Fibroblast of pulmonary artery (primary cell): ENCODE measurements at places on chromosomes 11 and 22.
A peak's percentile ranks its signal among the peaks of the same experiment; 100 is the strongest.

DNA sequence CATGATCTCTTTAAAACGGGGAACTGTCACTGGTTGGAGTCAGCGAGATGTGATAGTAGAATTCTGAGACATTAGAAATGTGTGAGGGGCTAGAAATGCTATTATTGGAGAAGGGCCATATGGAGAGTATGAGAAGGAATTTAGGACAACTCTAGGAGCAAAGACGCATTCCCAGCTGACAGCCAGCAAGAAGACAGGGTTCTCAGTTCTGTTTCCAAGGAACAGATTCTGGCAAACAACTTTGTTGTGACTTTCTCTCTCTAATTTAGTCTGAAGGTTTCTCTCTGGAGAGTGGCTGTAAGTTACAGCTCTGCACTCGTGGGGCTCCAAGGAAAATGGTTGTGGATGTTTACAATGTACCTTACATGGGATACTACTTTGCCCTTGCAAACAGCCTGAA, 876.3 kb downstream of the FAM181B start:
- DNase-seq: no peak

- DNase-seq: no peak
Measured at GRCh38 chr11:75146711-75147110, 4.2 kb upstream of the SLCO2B1 start.

DNA sequence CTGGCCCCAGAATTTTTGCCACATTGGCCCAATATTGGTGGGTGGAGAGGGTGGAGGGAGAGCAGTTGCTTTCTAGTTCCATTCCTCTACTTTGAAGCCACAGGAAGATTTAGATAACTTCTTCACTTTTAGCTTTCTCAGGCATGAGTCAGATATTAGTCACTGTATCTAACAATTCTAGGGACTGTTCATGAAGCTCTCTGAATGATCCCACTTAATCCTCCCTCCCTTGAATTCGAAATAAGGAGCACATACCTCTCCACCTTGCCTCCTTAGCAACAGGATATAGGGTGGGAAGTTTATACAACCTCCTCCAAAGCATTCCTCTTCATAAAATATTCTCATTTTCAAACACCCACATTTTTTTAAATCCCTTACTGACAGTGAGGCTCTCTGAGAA, 13.5 kb downstream of the FSHB start:
- peak; percentile 59 for DNase-seq

DNA sequence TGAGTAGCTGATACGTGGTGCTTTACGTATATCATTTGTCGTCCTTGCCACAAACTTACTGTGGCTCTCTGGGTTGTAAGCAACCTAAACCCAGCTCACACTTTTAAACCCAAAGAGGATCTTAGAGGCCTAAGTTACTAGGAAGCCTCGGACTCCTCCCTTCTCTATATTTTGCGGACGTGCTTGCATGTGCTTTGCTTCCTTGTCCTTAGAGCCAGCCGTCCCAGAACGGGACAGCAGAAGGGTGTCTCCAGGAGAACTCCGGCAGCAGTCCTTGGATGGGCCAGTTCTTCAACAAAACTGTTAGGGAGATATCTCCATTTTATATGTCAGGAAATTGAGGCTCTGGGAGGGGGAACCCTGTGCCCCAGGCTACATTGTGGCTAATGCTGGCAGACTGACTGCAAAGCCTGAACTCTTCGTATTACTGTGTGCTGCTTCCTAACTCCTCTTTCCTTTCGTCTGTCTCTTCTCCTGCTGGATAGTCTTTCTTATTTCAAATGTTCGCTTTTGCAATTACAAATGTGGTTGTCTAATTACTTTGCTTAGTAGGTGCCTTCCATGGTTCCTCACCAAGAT, 33.8 kb downstream of the TNRC6B start:
- no peak for DNase-seq

GRCh38 chr11:47986219-47986618, 5.9 kb downstream of the PTPRJ start:
- DNase-seq: no peak

DNA sequence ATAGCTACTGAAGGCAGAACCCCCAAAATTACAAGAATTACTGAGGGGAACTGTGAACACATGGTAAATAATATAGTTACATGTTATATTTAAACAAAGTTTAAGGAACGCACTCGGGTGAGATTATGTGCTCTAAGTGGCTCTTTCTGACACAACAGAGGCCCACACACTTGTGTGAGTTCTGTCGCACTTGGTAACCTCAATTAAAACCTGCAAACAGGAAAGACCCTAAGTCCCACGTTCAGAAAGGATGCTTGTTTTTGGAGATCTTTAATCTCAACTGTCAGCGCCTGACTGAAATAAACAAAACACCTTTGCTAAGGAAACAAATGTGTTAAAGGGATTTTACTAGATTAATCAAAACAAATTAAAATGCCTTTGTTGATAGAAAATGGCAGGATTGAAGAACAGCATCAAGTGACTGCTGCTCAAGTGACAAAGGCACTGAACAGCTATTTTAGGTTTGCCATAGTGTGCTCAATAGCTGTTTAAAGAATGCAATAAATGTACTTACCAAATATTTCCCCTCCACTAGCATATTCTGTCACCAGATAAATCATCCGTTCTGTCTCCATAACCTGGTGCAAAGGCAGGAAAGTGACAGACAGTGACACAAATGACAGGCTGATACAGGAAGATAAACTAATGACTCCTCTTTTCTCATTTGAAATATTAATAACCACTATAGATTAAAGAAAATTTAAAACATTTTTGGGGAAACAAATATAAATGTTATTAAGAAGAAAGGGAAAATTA, 116.3 kb upstream of the APOA1 start:
- DNase-seq: no peak

GRCh38 chr11:124629961-124630360, 7.3 kb downstream of the TBRG1 start:
- no peak for DNase-seq

GRCh38 chr22:42985531-42985905, 29.4 kb downstream of the PACSIN2 start:
- DNase-seq: no peak

DNA sequence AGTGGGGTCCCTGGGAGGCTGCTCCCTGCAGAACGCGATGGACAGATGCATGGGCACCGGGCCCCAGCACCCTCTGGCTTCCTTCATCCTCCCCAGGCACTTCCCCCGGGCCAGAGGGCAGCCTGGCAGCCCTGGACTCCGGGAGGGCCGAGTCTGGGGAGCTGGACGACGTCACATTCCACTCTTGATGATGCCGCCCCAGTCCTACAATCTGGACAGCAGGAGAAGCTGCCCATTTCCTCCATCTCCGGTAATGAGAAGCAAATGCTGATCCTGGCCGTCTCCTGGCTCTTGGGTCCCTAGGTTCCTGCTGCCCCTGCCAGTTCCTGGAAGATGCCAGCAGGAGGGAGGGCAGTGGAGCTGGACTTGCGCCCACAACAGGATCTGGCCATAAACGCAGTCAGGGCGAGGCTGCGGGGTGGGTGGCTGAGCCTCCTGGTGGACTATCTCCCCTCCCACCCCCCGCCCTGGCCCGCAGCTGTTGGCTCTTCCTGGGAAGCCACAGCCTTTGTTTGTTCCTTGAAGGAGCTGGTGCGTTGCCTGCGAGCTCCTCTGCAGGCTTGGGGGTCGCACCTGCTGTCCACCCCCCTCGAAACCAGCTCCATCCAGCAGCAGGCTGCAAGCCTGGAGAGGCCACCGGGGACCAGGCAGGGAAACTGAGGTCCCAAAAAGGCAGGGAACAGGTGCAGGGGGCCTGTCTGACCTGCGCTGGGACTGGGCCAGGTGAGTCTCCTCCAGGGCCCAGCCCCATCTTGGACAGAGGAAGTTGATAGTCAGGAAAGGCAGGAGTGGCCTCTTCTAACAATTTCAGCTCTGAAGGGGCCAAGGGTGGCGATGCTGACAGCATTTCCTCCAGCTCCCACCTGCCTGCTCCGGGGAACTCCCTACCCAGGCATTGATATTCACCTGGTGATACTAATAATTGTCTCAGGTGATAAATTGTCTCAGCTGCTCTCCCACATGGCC, 17.9 kb upstream of the MUC6 start:
- no peak for DNase-seq

DNA sequence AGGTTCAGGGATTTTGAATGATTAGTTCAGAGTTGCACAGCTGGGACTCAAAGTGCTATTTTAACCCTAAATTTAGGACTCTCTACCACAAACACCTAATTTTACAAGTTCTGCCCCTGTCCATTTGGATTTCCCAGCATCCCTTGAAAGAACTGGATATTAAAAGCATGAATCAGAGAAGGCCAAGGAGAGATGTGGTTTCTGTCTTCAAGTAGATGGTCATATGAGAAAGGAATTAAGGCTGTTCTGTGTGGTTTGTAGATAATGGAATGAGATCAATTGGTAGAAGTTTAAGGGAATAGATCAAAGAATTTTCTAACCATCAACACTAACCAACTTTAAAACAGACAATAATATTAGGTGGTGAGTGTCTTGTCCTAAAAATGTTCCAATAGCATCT, 106.4 kb upstream of the TENM4 start:
- no peak for DNase-seq

DNA sequence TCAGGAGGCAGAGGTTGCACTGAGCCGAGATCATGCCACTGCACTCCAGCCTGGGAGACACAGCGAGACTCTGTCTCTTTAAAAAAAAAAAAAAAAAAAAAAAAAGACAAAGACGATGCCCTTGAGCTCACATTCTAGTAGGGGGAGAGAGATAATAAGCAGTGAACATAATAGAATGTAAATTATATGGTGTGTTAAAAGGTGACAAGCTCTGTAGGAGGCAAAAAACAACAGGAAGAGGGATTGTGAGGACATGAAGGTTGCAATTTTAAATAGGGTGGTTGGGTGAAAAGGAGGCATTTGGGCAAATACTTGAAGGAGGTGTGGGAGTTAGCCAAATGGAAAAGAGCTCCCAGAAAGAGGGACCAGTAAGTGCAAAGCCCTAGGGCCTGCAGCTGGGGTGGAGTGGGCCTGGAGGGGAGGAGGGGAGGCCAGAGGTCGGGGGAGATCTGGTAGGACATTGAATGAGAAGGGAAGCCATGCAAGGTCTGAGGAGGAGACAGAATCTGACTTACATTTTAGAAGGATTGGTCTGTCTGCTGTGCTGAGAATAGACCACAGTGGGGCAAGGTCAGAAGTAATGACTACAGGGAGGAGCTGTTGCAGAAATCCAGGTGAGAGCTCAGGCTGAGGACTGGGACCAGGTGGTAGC, 26.6 kb downstream of the P2RY2 start:
- DNase-seq: no peak

GRCh38 chr11:63472372-63472771, 18.6 kb downstream of the PLAAT5 start:
- no peak for DNase-seq

- DNase-seq: no peak
Measured at GRCh38 chr22:46035380-46035741, 58.4 kb upstream of the WNT7B start.
